ENCODE measurements at places on chromosomes 12 and 14. TPM values are rescaled to one million over a fixed set of nuclear protein-coding genes. Genes with fewer than 3 reads are reported as not detected.

The ADGRD1 gene
- 86.1 TPM for total RNA-seq

The COX8C gene
- total RNA-seq: 0.94 TPM

The PRKCH gene
- 14.5 TPM for total RNA-seq

The SERPINA9 gene
- not detected for total RNA-seq

The SLC2A3 gene
- total RNA-seq: 8.8 TPM

The YY1 gene
- total RNA-seq: 48.1 TPM

All from Right ventricle myocardium superior (tissue), 1 donor.